ENCODE measurements at places on chromosomes 11 and 22. TPM values are rescaled to one million over a fixed set of nuclear protein-coding genes. Genes with fewer than 3 reads are reported as not detected.
A peak's percentile ranks its signal among the peaks of the same experiment; 100 is the strongest.

DNA sequence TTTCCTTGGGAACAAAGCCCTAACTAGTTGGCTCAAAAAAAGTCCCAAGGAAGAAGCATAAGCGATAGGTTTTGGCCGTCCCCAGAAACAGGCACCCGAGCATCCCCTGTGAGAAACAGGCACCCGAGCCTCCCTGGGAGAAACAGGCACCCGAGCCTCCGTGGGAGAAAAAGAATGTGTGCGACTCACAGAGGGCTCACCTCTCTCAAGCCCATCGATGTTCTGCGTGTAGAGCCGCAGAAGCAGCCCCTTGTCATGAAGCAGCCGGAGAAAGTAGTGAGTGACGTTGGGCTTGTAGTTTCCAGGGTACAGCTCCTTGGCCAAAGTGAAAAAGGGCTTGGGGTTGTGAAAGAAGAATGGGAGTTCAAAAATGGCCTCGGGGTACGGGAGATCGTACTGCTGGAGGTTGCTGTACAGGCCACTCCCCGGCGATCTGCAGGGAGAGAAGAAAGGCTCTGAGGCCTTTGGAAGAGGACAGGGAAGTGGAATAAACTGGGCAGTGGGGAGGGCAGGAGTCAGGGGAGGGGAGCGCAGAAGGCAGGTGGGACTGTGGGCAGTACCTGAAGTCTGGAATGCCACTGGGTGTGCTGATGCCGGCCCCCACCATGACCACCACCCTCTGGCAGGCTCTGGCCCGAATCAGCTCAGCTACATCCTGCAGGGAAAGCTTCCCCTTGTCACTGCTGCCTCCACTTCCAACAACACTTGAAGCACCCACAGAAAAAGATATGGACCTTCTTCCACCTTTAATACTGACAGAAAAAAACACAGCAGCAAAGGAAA is 3.2 kb downstream of the SIRT3 start:
- no peak for DNase-seq

- DNase-seq: peak; percentile 95
These were observed 1.2 kb downstream of the ARHGEF17 start for GRCh38 chr11:73308961-73309919.

GRCh38 chr11:32081901-32082300 is 9.0 kb upstream of the RCN1 start:
- DNase-seq: no peak

DNA sequence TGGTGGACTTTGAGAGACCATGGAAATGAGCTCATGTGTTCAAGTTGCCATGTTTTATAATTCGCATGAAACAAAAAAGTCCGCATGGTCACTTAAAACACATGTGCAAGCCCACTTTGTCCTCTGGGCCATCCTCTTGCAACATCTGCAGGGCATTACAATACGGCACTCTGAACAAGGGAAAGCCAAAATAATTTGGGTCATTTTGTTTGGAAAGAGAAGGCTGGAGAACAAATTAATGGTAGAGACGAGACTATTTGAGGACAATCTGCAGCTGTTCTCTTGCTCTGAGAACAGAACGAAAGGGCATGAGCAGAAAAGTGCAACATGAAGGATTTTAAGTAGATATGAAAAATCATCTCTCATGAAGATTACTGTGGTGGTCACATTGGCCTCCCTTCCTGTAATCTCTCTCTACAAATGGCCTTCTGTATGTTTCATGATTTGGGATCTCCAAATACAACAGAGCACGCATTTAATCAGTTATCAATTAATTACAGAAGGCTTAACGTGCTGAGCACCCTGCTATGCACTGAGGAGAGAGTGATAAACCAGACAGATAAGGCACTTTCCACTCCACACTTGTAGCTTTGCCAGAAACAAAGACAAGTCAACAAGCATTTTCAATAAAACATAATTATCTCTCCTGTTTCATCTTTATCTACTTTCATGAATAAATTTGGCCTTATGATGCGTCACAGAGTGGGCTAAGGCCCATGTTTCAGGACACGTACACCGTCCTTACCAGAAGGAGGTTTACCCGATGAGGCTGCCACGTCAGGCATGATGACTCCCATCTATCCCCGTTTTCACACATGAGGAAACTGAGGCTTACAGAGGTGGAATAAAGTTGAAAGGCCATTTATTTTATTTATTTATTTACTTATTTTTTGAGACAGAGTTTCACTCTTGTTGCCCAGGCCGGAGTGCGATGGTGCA is 384.1 kb downstream of the LARGE1 start:
- DNase-seq: no peak

The OR51B5 gene
- polyA plus RNA-seq: not detected

Measured in heart left ventricle (tissue), 16 donors.